ENCODE measurements at places on chromosomes 11 and 22.

DNA sequence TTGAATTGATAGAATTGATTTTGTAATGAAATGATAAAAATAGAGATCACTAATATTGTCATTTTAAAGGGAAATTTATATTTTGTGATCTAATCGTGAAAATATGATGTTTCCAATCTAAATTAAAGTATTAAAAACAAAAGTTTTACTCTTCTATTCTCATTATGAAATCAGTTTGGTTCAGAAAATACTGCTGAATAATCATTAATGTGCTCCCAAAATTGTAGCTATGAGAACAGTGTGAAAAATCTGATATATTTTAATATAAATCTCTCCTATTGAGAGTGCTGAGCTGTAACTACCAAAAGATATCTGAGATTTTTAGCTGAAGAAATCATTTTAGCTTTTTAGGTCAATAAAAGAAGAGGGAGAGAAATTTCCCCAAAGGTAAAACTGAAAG lies 287.5 kb upstream of the ANO3 start:
- no peak for DNase-seq

DNA sequence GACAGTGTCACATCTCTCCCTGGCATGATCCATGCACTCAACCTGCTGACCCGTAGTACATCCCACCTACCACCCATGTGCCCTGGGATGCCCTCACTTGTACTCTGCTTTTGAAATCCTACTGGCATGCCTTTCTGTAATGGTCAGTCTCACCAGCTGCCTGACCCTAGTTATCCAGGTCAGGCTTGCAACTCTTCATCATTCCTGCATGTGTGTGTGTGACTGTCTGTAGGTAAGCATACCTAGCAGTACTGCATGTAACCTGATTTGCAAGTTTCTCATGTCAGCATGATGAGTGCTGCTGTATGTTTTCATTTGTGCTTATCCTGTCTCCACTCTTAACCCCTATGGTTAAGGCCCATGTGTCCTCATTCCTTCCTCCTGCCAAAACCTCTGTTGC lies 202.0 kb upstream of the MTNR1B start:
- no peak for DNase-seq

GRCh38 chr11:119483881-119484371 lies 61.0 kb upstream of the THY1 start:
- no peak for DNase-seq

DNA sequence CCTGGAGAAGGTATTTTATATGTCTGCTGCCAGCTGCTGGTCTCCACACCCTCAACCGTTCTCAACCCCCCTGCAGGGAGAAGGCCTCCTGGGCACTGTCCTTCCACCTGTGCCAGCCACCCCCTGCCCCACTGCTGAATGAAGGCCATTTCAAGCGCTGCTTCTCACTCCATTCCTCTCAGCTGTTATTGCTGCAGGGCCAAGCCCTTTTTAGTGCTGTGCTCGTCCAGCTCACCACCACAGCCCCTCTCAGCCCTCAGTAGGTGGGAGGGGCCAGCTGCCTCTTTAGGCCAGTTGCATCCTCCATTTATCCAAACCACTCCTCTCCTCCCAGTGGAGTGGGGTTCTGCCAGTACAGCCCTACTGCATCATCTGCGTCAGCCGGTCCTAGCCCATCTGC lies 1.8 kb upstream of the WBP2NL start:
- no peak for DNase-seq

DNA sequence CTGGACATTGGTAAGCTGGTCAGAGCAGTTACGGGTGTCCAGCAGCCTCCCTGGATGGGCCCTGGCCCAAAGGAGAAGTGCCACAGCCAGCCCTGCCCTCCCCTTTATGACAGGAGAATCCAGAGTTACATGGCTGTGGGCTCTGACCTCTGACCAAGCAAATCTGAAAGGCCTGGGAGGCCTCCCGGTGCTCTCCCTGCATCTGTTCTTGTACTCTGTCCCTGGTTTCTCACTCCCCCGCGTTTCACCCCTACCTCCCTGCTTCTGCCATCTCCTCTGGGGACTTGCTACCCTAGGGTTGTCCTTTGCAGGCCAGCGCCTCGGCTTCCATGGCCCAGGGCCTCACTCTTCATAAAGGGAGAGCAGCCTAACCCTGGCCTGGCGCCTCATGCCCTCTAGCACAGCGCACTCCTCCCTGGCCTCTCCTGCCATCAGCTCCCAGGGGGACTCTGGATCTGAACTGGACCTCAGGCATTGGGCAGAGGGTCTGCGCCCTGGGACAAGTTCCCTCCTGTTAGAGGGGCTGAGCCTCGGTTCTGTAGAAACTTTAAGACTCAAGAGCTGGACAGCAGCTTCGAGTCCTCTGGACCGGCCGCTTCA lies 10.7 kb downstream of the PICK1 start:
- no peak for DNase-seq

Measured in NCI-H1092 treated with DMSO at 0.1 percent for 48 hours (cell line).